NCI-H146 (cell line): ENCODE measurements at places on chromosomes 4 and X.

DNA sequence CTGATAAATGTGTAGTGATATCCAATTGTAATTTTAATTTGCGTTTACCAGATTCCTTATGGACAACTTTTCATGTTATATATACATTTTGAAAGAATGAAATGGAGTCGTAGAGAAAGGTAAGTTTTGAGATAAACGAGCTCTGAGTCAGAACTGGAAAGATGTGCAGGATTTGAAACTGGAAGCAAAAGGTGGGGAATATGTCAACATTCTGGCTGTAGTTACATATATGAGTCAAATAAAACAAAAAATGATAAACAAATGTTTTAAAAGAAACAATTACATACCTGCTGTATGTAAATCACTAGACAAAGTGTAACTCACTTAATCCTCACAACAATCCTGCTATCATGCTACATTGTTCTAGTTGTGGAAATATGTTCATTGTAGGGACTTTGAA is 84.0 kb downstream of the LPAR4 start:
- no peak for DNase-seq

GRCh38 chrX:122856205-122856604 is 327.9 kb upstream of the GRIA3 start:
- DNase-seq: no peak

DNA sequence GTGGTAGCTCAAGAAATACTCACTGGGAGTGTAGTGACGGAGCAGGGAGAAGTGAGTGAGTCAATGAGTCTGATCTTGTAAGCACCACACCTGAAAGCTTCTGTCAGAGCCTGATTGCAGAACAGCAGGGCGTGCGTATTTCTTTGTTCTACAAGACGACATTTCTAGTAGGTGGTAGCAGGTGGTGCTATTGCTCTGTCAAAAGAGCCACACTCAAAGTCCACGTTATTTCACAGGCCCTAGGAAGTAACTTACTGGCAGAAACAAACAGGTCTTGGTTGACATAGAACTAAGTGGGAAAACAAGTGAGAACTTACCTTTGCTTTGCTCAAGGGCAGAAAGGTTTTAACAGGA is 46.4 kb upstream of the SPRY1 start:
- peak; percentile 84 for DNase-seq

DNA sequence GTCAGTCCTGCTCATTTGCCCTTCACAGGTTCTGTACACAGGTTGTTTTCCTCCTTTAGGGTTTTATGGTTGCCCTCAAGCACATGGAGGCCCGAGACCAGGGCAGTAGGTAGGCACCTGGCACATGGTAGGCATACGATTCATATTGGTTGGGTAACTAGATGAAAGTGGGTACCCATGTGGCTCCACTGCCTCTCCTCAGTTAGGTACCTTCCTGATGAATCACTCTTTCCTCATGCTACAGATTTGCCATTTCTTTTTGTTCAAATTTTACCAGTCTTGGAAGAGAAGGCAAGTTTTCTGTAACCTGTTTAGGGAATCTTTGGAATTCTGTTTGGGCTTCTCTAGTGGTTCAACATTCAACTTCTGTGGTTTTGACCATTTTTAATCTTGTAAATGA is 121.3 kb downstream of the FHIP1A start:
- no peak for DNase-seq

DNA sequence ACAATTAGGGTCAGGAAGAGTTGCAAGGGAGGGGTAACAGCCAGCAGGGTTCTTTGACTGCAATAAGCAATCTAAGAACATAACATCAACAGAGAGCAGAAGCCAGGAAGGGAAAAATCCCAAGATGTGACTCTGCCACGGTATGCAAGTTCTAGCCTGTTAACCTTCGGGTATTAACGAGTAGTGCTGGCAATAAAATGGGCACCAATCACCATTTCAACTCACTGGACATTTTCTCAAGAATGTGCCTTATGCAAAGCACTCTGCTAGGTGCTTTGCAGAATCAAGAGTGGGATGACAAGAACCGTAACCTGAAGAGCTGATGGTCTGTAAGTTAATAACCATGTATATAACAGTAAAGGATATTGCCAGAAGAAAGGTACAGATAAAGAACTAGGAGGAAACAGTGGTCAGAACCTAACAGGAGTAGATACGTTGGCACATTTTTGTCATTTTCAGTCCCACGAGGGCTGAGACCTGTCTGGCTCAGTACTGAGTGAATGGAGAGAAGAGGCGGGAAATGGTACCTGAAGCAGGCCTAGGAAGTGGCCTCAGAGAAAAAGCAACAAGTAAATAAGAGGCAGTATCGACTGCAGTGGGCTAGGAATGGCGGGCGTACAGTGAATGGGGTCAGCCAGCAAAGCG is 2.7 kb downstream of the ELOVL6 start:
- peak; percentile 57 for DNase-seq

- DNase-seq: no peak
These were observed 30.5 kb downstream of the PAGE2 start for GRCh38 chrX:55119271-55119670.

- DNase-seq: no peak
These were observed 207.6 kb downstream of the NAF1 start for GRCh38 chr4:162959046-162959445.

- DNase-seq: no peak
These were observed 7.0 kb upstream of the TET2 start for GRCh38 chr4:105139646-105140045.

GRCh38 chrX:140346729-140347128 is 158.1 kb downstream of the SOX3 start:
- no peak for DNase-seq

DNA sequence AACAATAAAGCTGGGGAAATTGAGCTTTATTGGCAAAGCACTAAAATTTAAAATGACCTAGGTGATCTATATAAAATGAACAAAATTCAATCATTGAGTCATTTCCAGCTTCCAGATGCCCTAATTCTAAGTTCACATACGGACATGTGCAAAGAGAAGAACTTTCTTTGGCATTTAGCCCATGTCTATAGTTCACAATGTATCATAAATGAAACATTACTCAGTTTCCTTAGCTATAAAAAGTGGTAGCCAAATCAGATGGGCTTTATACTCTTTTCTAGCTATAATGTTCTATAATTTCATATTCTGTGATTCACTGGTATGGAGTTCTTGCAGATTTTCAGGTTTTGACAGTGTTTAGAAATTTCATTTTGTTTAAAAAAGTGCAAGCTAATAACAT is 327.4 kb downstream of the KCTD8 start:
- DNase-seq: no peak

DNA sequence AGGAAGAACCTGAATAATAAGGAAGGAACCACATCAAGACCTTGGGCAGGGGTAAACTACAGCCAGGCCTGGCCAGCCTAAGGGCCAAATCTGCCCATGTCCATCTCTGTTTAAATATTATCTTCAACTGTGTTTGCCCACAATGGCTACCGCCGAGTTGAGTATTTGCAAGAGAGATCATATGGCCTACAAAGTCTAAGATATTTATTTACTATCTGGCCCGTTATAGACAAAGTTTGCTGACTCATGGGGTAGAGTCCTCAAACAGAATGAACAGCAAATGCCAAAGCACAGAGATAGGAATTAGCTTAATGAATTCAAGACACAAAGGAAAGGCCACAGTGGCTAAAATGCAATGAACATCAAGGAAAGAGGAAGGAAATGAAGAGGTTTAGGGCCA is 44.8 kb downstream of the RPS6KA3 start:
- peak; percentile 4 for DNase-seq

- DNase-seq: no peak
These were observed 926.6 kb downstream of the STIM2 start for GRCh38 chr4:27787195-27787594.

DNA sequence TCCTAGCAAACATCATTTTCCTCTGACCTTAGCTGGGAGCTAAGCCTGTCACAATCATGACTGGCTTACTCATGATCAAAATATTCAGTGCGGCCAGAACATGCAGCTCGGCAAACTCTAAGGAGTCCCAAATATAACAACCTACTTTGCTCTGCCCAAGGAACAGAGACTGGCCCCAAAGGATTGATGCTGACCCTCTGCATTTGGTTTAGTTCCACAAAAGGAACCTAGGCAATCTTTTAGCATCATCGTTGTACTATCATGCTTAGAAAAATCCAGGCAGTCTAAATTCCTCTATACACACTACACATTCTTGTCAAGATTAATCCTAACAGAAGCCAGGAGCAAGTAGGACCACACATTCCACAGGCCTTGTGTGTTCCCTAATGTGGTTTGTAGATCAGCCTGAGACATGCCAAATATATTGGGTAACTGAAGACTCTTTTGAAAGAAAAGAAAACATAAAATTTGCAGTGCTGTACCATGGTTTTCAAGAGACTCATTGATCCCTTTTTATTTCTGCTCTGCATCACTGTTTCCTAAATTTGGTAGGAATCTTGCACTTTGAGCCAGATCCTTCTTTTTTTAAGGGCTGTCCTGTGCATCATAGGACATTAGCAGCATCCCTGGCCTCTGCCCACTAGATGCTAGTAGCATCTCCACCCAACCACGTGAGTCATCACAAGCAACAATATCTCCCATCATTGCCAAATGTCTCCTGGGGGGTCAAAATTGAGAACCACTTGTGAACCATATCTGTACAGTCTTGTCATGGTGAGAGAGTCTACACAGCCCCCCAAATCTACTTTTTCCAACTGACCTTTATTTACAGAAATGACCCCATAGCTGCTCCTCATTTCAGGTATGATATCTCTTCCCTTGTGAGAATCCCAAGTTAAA is 17.6 kb upstream of the CC2D2A start:
- DNase-seq: no peak

DNA sequence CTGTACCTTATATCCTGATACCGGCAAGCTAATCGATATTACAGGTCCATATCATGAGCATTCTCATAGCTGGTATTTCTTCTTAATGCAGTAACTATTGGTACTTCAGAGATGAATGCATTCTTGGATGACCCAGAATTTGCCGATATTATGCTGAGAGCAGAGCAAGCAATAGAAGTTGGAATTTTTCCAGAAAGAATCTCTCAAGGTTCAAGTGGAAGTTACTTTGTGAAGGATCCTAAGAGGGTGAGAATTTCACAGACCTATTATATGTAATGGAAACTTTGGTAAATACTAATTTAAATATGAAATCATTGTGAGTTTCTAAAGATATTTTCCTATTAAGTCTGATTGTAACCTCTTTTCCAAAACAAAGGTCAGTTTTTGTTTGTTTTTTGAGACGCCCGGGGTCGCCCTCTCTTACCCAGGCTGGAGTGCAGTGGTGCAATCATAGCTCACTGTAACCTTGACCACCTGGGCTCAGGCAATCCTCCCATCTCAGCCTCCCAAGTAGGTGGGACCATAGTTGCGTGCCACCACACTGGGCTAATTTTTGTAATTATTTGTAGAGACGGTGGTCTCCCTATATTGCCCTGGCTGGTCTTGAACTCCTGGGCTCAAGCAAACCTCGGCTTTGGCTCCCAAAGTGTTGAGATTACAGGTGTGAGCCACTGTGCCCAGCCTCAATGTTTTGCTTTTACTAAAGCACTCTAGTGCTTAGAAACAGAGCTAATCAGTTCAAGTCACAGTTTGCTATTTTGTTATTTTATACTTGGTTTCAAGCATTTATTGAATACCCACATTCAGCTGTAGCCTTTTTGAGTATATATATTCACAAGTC is 18.6 kb downstream of the PI4K2B start:
- DNase-seq: no peak

GRCh38 chrX:8823698-8824097 is 22.5 kb upstream of the FAM9A start:
- DNase-seq: no peak

GRCh38 chr4:69951602-69952001 is 13.9 kb downstream of the CSN2 start:
- no peak for DNase-seq
